ENCODE measurements at places on chromosomes 7 and 10. TPM values are rescaled to one million over a fixed set of nuclear protein-coding genes. Genes with fewer than 3 reads are reported as not detected.

GRCh38 chr7:121540138-121540537 is 144.0 kb upstream of the FAM3C start:
- DNase-seq = no peak

GRCh38 chr10:50421026-50421719 is 169.9 kb upstream of the ASAH2 start:
- DNase-seq = no peak

GRCh38 chr7:138945821-138946220 is 35.4 kb downstream of the KIAA1549 start:
- DNase-seq = no peak

Gene ZNF92
- 3.9 TPM for total RNA-seq

DNA sequence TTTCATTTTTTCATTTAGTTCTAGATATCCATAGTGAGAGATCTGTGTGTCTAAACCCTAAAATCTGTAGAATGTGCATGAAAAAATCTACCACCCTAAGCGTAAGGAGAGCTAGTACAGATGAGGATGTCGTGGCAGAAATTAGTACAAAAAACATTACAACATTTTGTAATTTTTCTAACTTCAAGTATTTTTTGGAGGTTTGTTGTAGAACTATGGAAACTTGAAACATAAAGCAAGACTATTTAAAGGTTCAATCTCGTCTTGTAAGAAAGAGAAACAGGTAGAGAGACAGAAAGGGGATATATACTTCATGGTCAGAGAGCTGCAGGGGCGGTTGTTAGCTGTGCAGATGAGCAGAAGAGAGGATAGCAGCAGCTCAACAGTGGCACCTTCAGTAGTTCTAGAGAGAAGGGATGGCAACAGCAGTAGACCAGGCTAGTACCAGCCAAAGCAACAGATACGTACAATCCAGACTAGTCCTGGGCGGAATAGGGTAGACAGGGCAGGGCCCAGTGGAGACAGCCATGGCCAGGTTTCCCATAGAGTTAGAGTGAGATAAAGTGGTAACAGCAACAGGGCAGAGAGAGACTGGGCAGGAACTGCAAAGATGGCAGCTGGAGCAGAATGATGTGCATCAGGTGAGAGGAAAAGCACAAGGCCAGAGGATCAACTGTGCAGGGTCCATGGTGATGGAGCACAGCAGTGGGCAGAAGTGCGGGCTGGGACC is 145.2 kb downstream of the FRMD4A start:
- DNase-seq = no peak

DNA sequence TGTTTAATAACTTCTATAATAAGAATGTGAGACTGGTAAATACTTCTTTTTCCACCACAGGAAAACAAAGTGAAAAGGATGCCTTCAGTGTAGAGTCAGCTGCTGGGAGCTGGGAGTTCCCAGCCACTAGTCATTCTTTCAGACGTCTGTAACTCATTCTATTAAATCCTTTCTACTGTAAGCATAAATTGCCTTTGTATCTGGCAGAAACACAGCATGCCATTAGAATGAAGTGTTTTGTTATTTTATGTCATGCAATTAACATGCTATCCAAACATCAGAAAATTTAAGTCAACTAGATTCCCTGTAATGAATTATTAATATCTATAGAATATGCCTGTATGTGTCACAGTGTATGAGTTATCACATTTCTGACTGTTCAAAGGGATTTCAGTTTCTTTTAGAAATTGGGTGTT is 14.3 kb downstream of the BPGM start:
- no peak for DNase-seq

Gene PIP
- not detected for total RNA-seq

- no peak for DNase-seq
Measured at GRCh38 chr10:122786269-122786668, 59.4 kb downstream of the CUZD1 start.

- peak; percentile 67 for DNase-seq
Measured at GRCh38 chr10:124686707-124687376, 57.3 kb downstream of the FAM53B start.

Gene SLC16A9
- total RNA-seq = 0.42 TPM

DNA sequence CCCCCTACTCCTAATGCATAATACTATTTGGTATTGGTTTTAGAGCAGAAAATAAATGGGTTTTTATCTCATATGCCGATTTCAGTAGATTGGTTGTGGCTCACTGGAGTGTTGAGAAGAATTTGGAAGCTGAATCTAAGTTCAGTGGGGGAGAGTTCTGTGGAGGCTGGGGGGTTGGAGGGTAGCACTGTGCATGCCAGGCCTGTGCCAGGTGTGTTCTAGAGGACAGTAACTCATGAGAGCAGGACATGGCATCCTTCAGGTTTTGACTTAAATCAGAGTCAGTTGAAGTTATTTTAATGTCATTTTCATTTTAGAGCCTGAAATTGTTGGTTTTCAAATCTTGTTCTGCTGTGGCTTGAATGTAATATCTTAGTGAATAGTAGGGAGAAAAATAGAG is 79.5 kb downstream of the EEPD1 start:
- no peak for DNase-seq

- no peak for DNase-seq
Measured at GRCh38 chr10:653991-654646, 35.3 kb downstream of the DIP2C start.

DNA sequence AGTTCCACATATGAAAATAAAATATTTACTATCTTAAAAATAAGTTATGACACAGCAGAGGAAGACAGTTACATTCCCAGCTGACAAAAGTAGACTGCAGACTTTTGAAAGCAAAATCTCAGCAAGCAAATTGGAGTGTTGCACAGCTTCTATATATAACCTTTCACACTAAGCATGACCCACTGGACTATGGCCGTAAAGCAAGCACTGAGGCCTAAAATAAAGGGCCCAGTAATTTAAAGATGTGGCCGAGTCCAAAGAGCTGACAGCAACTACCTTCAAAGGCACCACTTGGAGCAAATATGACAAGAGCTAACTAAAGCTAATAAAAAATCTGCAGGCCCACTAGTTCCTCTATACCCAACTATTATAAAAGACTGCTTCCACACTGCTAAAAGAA is 6.5 kb downstream of the GDI2 start:
- no peak for DNase-seq

- DNase-seq = no peak
Measured at GRCh38 chr7:26959290-26959689, 94.9 kb upstream of the SKAP2 start.

Gene MOGAT3
- not detected for total RNA-seq

DNA sequence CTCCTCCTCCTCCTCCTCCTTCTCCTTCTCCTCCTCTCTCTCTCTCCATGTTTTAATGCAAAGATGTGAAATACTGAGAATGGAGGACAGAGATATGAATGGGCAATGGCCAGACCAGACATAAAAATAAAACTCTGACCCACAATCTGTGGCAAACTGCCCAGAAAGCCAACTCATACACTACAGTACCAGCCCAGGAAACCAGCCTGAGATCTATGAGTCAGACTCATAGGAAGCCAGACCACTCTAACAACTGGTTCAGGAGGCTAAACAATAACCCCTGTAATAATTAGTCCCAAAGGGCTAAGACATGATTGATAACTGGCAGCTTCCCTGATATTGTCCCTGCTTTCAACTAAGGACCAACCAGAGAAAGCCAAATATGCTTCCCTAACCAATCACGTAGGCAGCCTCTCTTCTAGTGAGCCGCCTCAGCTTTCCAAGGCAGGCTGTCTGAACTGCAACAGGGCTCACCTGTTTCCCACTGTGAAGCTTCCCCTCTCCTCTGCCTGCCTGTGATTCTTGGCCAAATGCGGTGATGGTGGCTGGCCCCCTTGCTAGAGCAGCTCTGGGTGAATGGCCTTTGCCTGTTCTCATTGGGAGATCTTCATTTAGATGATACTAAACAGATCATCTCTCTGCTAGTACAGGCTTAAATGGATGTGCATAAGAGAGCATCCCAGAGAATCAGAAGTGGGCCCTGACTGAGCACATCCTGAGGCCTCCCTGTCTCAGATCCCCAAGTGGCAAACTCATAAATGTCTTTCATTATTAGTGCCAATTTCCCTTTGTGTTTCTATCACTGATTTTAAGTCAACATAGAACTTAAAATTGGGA is 817.6 kb downstream of the TNS3 start:
- DNase-seq = peak; percentile 52

- DNase-seq = no peak
Measured at GRCh38 chr10:52769966-52770365, 2.6 kb downstream of the MBL2 start.

DNA sequence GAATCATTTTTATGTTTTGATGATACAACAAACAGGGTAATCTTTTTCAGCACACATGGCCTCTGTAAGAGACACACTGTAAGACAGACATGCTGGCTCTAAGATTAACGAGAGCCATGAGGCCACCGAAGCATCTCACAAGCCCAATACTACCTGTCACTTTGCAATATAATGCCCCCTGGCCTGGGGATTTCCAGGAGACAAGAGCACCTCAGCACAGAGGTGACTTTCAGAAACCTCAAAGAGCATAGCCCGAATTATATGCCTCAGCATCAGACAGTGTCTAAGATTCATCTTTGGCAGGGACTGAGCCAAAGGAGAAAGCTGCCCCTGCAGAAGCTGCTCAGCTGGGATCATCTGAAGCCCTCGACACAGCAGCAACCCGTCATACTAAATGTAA is 44.2 kb upstream of the TMEM213 start:
- DNase-seq = no peak

Gene SIRT1
- total RNA-seq = 14.8 TPM

Gene ECD
- total RNA-seq = 17.3 TPM

DNA sequence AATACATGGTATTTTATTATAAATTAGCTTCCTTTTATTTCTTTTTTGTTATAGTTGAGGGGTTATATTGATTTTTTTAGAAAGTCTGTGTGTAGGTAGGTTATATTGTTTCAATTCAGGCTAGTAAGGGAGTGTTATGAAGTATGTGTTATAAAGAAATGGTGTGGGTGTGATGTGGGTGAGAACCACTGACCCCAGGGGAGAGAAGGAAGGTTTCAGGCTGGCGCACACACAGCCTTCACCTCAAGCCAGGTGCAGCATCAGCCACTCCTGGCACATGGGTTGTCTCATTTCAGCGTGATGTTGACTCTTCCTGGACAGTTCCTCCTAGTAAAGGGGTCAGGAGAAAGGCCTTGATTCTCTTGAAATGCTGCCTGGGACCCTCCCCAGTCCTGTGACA is 291.3 kb downstream of the POU6F2 start:
- no peak for DNase-seq

Gene LRRC61
- 4.3 TPM for total RNA-seq

GRCh38 chr7:158133515-158134271 is 453.9 kb downstream of the PTPRN2 start:
- no peak for DNase-seq

Gene LRRC17
- 2.5 TPM for total RNA-seq

DNA sequence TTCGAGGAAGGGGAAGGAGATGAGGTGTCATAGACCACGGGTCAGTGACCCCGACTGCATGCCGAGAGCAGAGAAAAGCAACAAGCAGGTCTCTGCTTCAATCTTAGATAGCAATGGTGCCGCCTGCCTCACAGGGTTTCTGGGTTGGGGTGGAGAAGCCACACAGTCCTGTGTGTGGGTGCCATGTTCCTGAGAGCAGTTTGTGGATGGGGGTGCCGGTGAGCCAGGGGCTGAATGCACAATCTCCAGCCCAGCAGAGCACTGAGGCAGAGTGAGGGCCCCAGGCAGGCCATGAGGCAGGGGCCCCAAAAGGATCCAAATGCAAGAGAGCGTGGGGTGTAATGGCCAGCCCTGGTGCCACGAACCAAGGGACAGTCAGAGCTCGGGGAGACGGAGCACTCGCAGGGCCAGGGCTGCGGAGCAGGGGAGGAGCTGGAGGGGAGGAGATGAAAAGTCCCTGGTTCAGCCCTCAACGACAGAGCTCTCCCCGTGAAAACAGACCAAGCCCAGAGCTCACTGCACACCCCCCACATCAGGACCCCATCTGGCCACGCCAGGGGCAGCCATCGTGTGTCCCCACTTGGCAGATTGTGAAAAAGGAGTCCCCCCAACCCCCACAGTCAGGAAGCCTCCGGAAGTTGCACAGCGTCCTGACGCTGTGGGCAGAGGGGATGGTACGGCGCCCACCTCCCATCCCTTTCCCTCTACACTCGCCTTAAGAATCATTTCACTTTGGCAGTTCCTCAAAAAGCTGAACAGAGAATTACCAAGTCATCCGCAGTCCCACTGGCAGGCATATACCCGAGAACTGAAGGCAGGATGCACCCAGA is 19.9 kb downstream of the WDR86 start:
- DNase-seq = no peak

GRCh38 chr10:59870152-59870551 is 36.2 kb downstream of the CCDC6 start:
- no peak for DNase-seq

DNA sequence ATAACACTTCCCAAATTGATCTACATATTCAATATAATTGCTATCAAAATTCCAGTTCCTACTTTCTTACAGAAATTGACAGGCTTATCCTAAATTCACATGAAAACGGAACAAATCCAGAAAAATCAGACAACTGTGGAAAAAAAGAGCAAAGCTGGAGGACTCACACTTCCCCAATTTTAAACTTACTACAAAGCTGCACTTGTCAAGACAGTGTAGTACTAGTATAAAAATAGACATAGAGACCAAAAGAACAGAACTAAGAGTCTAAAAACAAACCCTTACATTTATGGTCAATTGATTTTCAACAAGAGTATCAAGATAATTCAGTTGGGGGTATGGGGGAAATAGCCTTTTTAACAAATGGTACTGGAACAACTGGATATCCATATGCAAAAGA is 27.5 kb downstream of the LMBR1 start:
- DNase-seq = no peak

- DNase-seq = no peak
Measured at GRCh38 chr7:136009488-136010079, 32.4 kb upstream of the MTPN start.

DNA sequence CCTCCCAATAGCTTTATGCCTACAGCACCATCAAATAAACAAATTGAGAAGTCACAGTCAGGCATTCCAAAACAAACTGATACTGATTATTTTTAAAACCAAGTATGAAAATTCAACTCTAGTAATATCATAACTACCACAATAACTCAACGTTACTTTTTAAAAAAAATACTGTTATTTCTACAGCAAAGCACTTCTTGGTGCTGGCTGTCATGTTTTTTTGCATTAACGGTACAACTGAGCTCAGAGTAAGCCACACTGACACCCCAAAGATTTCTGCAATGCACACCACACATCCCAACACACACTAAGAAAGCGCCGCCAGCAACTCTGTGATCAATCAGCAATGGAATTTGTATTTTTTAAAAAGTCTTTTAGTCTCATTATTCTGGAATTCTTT is 113.6 kb downstream of the RNF32 start:
- no peak for DNase-seq
